ENCODE measurements at places on chromosomes 5 and 9.

DNA sequence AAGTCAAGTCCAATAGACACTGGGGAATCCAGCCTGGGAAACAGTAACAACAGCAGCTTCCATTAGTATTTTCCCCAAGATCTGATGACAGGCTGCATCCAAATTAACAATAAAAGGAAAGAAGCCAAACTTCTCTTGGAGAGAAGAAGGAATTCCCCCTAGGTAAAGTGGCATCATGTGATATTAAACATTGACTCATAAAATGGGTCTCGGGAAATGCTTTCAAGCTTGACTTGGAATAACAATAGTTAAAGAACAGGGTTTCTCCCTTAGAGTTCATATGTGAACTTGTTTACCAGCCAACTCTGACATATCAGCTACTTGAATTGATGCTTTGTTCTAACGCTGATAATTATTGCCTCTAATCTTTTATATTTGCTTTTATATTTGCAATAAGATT is 45.4 kb downstream of the ENTREP1 start:
- DNase-seq = no peak

DNA sequence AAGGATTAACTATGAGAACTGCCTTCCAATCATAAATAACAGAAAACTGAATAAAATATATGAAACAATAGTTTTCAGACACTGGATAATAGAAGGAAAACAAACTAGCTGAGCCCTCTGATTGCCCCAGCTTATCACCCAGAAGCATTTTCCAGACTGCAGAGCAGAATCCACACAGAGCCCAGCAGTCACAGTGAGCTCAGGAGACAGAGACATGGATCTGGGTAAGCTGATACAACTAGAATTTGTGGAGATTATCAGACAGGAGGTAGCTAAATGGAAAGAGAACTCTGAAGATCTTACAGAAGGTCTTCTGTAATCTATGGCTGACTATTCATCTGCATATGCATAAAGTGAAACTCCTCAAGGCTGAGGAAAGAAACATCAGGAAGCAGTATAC is 128.8 kb downstream of the NR2F1-AS1 start:
- DNase-seq = no peak

DNA sequence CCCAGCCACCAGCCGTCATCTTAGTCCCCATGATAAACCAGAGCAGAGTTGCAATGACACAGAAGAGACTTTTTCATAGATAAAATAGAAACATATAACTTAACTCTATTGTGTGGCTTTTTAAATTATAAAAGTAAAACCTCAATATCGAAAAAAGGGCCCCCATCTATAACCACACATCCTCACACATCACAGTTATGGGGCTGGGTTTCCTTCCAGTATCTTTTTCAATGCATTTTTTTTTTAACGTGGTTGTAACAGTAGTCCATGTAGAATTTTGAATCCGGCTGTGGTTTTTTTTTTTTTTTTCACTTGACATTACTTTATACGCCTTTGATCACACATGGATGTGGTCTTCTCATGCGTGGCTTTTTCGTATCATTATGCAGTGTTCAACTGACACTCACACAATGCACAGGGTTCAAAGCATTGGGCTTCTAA is 77.4 kb downstream of the CFAP77 start:
- DNase-seq = no peak

- DNase-seq = no peak
These were observed 14.4 kb upstream of the CEP78 start for GRCh38 chr9:78221425-78221824.

DNA sequence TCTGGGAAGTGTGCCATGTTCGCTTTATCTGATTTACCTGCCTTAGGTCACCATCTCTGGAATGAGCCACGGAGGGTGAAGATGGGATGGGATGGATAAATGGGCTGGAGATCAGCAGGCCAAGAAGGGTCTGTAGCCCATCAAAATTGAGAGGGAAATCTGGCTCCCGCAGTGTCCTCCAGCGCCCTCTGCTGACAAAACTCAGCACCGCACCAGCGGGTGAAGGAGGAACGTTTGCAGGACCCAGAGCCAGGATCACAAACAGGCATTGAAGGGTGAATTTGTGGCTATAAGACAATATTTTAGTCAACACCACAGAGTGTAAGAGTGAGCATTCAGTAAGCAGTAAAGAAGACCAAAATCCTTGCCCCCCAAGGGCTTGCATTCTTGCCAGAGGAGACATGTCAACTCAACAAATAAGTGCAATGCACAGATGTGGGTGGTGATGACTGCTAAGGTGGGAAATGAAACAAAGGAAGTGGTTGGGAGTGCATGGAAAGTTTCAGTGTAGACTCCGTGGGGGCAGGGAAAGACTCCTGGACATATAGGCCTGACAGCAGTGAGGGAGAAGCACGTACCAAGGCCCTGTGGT is 124.4 kb downstream of the TENT4A start:
- DNase-seq = no peak
